ENCODE measurements at places on chromosomes 3 and 15.
A peak's percentile ranks its signal among the peaks of the same experiment; 100 is the strongest.

DNA sequence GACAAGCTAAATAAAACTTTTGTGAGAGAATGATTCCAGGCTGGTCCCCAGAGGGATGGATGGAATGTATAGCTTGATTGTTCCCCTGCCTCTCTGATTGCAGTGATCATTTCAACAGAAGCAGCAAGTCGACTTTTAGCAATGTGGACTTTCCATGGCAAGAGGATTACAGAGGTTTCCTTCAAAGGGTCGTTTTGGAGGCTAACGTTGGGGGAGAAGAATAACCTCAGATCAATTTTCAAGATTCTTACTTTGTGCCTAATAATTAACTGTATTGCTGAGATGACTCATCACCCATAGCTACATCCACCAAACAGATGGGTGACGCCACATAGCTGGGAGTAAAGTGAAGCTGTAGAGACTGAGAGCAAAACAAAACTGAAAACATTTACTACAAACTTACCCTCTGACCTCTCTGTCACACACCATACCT lies 79.9 kb downstream of the GTPBP8 start:
- no peak for DNase-seq

DNA sequence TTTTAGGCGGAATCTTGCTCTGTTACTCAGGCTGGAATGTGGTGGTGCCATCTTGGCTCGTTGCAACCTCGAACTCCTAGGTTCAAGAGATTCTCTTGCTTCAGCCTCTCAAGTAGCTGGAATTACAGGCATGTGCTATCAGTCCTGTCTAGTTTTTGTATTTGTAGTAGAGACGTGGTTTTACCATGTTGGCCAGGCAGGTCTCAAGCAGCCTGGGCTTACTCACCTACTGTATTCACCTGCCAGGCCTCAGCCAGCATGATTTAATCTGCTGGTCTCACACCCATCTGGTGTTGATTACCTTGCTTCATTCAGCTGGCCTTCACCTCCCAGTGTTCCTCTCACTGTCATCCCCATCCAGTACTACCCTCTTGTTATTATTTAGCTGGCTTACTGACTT lies 102.0 kb downstream of the IL12A start:
- no peak for DNase-seq

GRCh38 chr3:133404920-133405319 lies 5.1 kb downstream of the BFSP2 start:
- no peak for DNase-seq

DNA sequence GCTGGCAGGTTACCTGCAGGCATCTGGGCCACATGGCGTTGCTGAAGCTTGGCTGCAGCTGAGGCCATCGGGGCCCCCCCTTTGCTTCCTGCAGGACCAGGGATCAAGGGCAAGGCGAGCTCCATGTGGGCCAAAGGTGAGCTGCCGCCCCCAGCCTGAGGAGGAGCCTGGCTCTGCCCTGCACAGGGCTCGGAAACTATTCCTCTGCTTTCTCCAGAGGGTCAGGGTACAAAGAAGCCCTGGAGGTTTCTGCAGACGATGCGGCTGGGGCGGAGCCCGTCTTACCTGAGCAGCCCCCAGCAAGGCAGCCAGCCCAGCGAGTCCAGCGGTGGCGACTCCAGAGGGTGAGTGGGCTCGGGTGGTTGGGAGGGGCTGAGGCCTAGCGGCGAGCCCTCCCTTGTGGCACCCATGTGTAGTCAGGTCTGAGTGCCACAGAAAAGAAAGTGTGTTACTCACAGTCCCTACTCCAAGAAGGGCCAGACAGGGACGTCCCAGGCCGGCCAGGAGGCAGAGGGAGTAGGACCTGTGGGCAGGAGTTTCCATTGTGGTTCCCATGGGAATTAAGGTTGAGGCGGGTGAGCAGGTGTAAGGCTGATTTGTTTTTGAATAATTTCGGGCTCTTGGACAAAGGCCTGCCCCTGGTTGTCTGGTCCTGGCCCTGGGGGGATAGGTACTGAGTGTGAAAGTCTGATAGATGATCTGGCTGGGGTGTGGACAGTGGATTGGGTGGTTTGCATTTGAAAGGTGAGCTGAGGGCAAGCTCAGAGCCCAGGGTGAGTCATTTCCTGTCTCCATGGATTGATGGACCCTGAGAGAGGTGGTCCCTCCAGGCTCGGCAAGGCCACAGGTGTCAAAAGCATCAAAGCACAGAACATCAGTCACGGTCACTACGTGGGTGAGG lies 25.4 kb downstream of the CFAP100 start:
- no peak for DNase-seq

DNA sequence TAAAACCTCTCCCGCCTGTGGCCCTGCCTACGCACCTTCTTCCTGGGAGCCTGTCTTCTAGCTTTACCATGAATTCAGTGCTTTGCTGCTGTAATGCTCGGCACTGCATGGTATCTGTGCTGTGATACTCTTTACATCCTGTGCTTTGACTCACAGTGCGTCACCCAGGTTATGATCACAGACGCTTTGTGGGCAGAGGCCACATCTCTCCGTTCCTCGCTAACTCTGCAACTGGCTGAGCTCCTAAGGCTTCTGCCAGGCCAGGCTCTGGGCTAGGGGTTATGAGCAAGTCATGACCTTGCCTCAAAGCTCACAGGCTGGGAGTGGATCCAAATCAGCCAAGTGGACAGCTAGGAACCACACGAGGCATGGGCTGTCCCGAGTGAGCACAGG lies 23.2 kb downstream of the SPTBN5 start:
- DNase-seq = no peak

GRCh38 chr3:113158171-113158570 lies 53.2 kb upstream of the BOC start:
- DNase-seq = no peak

DNA sequence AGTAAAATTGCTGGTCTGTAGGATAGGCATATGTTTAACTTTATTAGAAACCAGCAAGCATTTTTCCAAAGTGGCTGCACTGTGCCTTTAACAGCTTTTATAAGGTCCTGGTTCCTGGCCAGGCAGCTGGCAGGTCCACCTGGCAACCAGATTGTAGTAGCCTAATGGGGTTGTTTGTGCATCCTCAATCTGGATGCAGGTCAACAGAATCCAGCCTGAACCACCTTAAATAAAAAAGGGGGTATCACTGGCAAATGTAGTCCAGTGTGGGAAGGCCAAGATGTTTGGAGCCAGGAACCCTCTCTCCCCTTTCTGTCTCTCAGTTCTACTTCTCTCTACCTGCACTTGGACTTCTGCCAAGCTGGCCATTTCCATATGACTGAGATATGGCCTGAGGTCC lies 200.3 kb downstream of the ZNF621 start:
- no peak for DNase-seq

DNA sequence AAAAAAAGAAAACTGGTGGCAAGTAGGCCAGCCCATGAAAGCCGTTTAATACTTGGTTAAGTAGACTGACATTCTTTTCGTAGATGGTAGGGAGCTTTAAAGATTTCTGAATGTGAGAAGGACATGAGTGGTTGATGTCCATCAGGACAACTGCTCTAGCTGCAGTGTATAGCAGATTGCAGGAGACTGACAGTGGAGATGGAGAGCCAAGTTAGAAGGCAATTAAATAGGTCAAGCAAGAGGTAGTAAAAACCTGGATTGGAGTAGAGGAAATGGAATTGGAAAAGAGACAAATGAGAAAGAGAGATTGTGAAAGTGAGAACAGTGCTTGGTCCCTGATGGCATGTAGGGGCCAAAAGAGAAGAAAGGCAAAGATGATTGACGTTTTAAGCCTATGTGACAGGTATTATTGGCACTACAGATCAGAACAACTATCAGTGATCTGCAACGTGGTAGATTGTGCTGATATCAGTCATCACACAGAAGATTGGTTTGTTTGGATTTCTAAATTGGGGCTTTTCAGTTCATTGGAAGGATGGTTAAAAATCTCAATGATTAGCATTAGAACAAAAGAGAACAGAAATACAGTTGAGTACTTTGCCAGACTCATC lies 74.0 kb downstream of the CNTN4 start:
- peak; percentile 34 for DNase-seq

DNA sequence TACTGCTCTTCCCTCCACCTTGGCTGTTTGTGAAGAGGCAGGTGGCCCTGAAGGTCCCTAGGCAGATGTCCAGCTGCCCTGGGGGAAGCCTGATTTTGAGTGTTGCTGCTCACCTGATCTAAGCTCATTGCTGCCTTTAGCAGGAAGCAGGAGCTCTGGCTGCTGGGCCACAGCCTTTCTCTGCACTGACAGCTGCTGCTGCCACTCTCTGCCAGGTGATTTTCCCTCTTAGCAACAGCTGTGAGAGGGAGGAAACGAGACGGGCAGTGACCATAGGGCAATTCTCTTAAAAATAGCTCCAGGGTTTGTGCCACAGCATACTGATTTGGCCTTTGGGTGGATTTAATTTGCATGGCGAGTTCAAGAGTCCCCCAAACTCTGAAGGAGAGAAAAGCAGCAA lies 415.8 kb upstream of the SEMA6D start:
- DNase-seq = no peak

- DNase-seq = peak; percentile 48
These were observed 19.8 kb downstream of the IL1RAP start for GRCh38 chr3:190533511-190534281.

DNA sequence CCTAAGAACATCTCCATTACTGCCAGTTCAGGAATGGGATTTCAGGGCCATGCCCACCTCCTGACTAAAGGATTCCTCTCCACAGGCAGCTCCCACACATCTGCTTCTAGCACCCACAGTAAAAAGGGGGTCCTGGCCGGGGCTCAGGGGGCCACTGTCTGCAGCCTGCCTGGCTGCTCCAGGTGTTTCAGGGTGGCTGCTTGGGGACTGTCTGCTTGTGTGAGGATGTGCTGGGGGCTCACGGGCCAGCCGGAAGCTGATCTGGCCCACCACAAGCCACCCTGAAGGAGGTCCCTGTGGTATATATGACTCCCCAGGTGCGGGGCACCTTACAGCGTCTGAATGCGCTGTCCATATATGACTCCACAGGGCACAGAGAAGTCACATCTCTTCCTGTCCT lies 135.4 kb downstream of the NSMCE3 start:
- no peak for DNase-seq

GRCh38 chr3:55647063-55647462 lies 160.0 kb upstream of the WNT5A start:
- no peak for DNase-seq

DNA sequence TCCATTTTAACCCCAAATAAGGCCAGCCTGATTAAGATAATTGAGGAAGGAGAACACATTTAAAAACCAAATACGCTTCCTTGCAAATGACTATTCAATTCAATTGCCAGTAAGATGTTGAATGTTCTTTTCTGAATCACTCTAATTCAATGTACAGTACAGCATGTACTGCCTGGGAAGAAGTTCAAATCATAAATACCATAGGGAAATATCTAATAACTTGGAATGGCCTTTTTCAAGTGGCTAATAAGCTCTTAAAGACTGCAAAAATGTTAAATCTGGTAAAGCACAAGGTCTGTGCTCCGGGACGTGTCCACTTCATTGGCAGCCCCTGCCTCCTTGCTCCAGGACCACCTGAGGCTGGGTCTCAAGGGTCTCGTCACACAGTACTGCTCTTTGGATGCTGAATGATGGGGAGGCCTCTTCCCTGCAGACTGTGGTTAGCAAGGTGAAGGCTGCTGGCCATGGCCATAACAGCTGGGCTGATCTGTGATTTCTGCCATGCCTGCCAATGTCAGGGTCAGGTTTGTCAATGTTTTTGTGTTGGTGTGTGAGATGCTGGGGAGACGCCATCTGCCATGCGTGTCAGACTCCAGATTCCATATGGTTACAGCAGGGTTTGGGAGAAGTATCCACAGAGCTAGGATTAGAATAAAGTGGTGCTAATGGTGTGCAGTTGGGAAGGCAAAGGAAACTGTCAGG lies 300.5 kb downstream of the ADAMTS17 start:
- no peak for DNase-seq

DNA sequence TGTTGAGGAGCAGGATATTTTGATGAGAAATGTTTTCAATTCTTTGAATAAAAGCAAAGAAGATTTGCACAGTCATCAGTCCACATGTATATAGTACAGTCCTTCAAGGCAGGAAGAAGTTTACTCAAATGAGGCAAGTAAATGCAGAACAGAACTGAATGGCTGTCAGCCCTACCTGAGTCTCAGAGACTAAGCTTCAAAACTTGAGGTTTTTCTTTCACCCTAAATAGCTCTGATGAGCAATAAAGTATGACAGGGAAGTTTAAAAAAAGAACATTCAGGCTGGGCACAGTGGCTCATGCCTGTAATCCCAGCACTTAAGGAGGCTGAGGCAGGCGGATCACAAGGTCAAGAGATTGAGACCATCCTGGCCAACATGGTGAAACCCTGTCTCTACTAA lies 232.5 kb downstream of the SUCLG2 start:
- no peak for DNase-seq

- no peak for DNase-seq
These were observed 6.9 kb downstream of the PLCH1 start for GRCh38 chr3:155737844-155738460.

- DNase-seq = peak; percentile 6
These were observed 23.4 kb upstream of the SLC2A2 start for GRCh38 chr3:171049861-171050444.

DNA sequence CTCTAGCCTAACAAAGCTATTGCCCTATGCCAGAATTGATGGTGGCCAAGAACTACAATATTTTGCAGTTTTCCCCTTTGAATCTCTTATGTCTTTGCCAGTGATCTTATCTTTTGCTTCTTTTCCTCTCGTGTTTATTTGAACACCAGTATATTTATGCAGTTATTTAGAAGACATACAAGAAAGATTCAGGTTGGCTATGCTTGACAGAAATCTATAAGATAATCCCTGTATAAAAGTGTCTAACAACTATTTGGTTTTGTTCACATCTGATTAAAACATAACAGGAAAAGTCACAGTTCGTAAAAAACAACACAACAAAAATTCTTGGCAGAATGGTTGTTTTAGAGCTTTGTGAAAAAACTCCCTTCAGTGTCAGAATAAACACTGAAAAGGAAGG lies 63.7 kb downstream of the SEMA6D start:
- no peak for DNase-seq

DNA sequence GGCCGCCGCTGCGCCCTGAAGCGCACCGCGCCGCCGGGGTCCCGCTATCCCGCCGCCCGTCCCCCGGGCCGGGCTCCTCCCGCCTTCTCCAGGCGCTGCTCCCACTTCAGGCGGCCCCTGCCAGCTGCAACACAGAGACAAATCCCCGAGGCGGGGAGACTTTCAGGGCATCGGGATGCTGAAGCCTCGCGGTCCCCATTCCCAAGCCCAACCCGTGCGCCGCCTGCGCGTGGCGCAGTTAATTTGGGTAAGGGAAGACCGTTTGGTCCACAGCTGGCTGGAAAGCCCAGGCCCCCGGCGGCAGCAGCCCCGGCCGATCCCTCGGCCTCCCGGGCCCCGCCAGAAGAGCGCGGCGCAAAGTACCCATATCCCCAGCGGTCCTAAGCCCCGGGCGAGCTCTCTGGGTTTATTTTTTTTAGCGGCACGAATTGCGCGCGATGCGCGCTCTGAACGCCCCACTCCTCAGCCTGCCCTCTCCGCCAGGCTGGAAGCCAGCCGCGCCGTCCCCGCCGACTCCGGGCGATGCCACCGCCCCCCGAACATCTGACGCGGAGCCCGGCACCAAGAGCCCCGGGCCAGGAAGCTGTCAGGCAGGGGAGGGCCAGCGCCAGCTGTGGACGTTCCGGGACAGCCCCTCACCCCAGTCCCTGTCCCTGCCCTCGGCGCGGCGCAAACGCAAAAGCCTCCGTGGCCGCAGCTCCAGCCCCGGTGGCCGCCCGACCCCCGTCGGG lies 517 bp downstream of the FBN1 start:
- peak; percentile 36 for DNase-seq

Measured in C1 segment of cervical spinal cord (tissue), 14 donors.